CD4-positive, alpha-beta memory T cell (primary cell): ENCODE measurements at places on chromosomes 4 and X. TPM values are rescaled to one million over a fixed set of nuclear protein-coding genes. Genes with fewer than 3 reads are reported as not detected.

DNA sequence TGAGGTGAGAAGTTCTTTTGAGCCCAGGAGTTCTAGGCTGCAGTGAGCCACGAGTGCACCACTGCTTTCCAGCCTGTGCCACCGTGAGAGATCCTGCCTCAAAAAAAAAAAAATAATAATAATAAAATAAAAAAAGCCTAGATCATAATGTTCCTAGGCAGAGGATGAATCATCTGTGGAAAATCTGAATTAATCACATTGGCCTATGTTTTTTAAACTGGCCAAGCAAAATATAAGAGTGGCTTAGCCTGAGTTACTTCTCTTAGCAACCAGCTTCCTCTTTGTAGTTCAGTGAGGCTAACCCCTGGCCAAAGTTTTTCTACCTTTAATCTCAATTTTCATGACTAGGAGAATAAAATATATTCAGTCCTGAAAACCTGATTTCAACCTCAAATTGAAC is 614.6 kb downstream of the PPP4R3C start:
- no peak for DNase-seq

DNA sequence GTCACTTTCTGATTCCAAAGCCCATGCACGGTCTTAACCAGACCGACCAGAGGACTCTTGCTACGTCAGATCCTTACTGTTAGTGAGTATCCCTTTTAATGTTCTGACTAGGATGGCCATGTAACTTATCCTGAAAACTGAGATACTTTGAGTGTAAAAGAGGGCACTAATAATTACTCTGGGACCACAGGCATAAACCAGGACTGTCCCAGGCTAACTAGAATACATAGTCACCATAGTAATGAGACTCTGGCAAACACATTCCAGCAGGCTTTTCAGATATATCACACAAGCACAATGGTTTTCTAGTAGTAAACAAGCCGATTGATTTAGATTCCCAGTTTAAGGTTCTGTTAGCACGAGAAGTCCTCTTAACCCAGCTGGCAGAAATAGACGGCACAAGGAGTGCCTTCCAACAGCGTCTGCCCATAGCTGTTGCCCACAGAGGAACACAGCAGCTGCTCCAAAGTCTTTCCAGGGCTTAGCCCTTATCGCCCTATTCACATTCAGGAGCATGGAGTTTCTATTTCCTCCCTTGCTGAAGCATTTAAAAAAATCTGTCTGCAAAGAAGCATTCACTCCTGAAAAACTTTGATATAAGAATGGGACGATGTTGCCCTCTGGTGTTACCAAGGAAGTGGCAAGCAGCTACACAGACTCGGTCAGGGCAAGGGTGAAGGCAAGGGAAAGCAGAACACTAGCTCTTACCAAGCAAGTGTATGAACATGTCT is 92.4 kb downstream of the CXCL13 start:
- no peak for DNase-seq

DNA sequence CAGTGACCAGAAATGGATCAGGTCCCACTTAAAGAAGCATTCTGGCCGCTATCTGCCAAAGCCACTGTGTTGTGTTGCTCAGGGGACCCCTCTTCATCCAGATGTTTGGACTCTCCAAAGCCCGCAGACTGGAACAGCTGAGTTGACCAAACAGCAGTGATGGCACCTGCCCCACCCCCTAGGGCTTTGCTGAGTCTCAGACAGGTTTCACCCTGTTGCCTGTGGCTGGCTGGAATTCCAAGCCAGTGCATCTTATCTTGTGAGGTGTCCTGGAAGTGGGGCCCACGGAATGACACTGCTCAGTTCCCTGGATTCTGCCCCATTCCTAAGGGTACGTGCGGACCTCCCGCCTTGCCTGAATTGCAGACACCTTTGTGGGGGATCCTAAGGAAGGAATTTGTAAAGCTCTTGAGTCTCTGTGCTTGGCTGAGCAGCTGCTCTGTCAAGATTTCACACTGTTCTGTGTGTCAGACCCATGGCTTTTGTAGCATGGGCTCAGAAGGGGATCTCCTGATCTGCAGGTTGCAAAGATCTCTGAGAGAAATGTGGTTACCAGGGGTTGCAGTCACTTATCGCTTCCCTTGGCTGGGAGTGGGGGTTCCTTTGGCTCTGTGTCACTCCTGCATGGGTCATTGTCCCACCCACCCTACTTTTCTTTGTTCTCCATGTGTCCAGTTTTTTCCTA is 1707.9 kb upstream of the PCDH10 start:
- DNase-seq = no peak

DNA sequence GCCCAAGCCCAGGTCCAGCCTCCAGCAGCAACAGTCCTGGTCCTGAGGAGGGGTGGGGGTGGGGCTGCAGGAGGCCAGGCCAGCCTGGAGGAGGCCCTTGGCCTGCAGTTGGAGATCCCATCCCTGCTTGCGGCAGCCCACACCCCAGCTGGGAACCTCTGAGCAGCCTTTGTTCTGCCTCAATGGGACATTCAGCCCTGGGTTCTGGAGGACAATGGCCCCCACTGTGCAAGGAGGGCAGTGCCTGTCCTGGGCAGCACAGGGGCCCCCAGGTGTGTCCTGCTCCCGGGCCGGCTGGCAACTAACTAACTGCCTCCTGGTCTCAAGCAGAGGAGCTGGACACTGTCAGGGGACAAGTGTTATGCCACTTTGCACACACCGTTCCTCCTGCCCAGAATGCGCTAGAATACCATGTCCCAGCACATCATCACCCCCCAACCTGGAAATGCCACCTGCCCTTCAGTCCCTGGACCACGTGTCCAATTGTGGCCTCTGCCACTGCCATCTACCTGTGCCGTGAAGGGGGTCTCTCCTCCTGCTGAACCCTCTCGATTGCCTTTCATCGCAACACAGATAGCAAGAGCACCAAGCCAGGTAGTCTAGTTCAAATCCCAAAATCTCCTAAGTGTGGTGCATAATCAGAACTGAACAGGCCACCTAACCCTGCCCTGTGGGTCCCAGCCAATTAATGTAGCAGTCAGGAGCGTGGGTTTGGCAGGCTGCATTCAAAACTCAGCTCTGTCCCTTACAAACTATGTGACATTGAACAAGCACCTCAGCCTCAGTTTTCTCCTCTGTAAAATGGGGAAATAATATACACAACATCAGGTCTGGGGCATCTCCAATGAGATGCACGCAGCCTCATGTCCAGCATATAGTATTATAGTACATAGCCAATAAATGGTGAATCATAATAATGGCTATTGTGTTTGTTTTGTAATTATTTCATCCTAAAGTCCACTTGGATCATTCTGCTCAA is 8.8 kb downstream of the PPP2R2C start:
- DNase-seq = no peak

DNA sequence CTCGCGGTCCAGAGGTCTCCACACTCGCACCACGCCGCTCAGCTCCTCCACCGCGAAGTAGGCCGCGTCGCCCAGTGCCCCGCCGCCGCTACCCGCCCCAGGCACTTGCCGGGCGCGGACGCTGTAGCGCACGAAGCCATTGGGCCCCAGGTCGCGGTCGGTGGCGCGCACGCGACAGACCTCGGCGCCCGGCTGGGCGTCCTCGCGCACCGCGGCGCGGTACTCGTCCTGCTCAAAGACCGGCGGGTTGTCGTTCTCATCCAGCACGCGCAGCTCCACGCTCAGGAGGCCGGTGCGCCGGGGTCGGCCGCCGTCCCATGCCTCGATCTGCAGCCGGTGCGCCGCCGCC is 1.4 kb downstream of the DCHS2 start:
- no peak for DNase-seq

DNA sequence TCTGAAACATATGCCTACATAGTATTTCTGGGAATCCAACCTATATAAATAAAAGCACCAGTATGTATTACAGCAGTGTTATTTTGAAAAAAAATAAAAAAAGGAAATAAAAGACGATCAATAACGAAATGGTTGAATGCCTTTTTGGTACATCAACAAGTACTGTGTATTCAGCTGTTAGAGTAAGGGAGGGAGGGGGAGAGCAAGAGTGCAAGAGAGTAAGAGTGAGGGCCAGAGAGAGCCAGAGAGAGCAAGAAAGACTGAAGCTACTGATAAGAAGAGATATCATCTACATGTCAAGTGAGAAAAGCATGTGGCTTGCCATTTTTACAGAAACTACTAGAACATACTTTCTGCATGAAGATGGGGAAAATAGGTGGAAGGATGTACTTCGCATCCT is 1.8 kb downstream of the SPIN4 start:
- no peak for DNase-seq

The STPG2 gene
- not detected for polyA plus RNA-seq

The TSPAN6 gene
- 3.9 TPM for polyA plus RNA-seq

The FAAH2 gene
- polyA plus RNA-seq = 19.4 TPM

The MAGIX gene
- polyA plus RNA-seq = 0.21 TPM

The ASB9 gene
- 0.73 TPM for polyA plus RNA-seq

The FAM149A gene
- not detected for polyA plus RNA-seq
